ENCODE measurements at places on chromosomes 11 and 22.

DNA sequence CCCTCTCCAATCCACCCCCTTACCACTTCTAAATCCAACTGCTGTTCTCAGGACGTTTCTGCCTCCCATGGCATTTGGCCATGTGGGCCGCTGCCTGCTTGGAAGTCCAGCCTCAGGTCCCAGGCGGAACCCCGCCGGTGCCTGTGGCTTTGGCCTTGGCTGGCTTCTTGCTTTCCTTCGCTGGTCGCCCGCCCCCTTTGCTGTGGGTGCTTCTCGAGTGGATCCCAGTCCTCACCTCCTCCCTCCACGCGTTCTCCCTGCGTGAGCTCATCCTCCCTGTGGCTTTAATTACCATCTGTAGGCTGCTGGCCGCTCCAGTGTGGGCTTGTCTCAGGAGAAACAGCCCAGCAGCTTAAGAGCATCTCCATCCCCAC, 111.7 kb downstream of the NECTIN1 start:
- DNase-seq = no peak

DNA sequence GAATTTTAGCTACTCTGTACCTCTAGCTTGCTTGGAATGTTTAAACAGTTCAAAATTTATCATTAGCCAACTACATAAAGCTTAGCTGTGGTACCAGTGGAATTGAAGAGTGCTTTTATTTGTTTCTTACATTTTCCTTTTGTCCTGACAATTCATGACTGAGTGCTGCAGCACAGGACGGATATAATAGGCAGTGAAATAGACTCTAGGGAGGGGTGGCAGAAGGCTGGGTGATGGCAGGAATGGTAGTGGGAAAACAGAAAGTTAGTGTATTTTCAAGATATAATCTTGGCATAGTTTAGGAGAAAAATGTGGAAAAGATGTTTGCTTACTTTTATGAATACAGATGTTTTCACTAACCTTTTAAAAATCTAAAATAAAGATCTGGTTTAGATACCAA, 31.1 kb upstream of the ARHGAP32 start:
- DNase-seq = no peak

DNA sequence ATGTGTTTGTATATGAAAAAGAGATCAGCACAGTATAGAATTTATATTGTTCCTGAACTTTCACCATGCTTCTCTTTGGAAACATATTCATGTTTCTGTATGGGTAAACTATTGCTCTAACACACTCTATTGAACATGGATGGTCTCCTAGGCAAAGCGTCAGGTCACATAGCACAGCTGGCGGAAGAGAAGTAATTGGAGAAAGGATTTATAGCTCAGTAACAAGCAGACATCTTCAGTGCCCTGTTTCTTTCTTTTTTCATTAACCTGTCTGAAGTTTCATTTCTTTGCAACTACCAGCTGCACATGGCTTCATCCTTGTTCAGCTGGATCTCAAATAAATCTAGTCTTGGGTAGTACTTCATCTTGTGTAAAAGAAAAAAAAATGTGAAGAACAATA, 84.4 kb upstream of the TRPC6 start:
- no peak for DNase-seq

- no peak for DNase-seq
These were observed 5.0 kb upstream of the LMO2 start for GRCh38 chr11:33896911-33897310.

DNA sequence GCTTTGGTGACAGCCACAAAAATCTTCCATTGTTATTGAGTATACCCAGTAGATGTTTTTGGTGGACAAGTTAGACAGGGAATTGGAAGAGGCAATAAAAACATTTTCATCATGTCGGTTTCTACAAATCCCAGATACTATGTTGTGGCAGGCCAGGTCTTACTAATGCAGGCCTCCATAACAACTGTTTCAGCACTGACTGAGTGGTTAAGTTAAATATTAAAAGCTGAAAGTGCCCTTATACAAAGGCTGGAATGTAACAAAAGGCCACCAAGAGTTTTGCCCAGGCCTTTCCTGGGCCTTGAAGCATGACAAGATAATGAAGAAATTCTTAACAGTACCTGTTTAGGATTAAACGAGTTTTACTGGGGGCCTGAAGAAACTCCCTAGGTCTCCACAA, 29.3 kb downstream of the DMC1 start:
- DNase-seq = no peak

DNA sequence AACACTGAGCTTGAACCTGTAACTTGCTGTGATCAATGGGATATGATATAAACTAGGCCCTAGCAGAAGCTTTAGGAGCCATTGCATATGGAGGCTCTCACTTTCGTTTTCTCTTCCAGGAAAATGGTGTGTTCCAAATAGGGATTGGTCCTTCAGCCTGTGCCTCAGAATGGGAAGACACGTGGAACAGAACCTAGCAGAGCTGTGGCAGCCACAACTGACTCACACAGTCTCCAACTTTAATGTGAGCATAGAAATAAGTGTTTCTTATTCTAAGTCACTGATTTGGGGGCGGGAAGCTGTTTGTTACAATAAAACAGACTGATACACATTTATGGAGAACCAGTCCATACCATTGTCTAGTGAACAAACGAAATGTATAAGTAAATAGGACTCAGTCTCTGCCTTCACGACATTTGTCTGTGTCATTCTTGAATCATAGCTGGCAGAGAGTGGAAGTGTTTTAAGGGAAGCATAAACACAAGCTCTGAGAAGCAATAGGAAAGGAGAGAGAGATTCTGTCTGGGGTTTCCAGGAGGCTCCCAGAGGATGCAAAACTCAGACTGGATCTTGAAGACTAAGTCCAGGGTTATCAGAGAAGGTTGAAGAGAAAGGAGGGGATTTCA, 97.3 kb downstream of the GALNT18 start:
- no peak for DNase-seq

- no peak for DNase-seq
These were observed 15.3 kb downstream of the ATP6V1E1 start for GRCh38 chr22:17613280-17613679.

- DNase-seq = no peak
These were observed 196.4 kb downstream of the GUCY1A2 start for GRCh38 chr11:106821826-106822225.

Measured in NCI-H1930 (cell line).